PC-9 (cell line): ENCODE measurements at places on chromosomes 4 and X.

- DNase-seq: no peak
Observed at GRCh38 chr4:117664706-117665444, 369.4 kb upstream of the NDST3 start.

- peak; percentile 32 for DNase-seq
Observed at GRCh38 chr4:186144946-186145569, 40.6 kb downstream of the FAM149A start.

DNA sequence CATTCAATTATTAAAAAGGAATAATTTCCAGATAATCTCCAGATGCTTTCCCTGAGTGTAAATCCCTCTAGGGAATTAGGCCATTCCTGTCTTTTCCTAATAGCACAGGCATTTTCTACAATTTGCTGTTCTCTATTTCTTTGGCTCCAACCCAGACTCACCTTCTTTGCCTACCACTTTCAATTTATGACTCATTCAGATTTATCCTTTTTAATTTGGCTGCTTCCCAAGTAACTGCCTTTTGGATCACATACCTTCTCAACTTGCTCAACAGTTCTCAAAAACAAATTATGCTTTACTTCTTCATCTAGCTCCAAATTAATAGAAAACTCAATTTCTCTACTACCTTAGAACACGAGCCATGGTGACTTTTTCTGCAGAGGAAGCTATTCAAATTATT lies 1166.3 kb upstream of the PCDH7 start:
- no peak for DNase-seq

- peak; percentile 13 for DNase-seq
Observed at GRCh38 chrX:22081475-22082092, 49.5 kb downstream of the PHEX start.

- DNase-seq: no peak
Observed at GRCh38 chr4:125346616-125347015, 31.9 kb downstream of the FAT4 start.

GRCh38 chr4:48167538-48168263 lies 33.7 kb upstream of the TXK start:
- no peak for DNase-seq

DNA sequence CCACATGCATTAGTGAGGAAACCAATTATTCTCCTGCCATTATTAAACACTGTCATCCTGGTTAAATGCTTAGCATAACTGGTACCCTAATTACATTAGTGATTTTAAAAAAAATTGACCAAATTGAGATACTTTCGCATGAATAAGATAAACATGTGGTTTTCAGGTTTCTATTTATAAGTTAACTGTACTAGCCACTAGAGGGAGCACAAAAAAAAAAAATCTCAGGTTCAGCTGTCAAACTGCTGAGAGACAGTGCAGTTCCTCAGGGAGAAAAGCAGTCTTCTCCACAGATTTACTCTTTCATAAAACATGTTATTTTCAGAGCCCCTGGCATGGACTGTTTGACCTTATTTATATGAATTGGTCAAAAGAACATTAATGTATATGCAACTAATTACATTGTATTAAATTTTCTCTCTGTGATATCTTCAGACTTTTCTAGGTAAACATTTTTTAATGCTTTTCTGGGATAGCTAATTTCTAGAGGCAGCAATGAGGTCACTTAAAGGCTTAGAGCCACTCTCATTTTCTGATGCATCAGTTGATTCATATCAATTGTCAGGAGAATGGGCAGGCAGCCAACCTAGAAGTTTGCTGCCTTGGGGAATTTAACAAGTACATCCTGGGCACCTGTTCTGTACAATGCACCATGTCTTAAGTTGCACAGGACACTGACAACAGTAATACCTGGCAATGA lies 167.5 kb downstream of the CDS1 start:
- no peak for DNase-seq

GRCh38 chr4:89221167-89221867 lies 86.3 kb downstream of the GPRIN3 start:
- no peak for DNase-seq

GRCh38 chr4:145788755-145789154 lies 108.8 kb downstream of the C4orf51 start:
- DNase-seq: no peak

GRCh38 chr4:108399610-108400265 lies 220.6 kb upstream of the RPL34 start:
- no peak for DNase-seq

- no peak for DNase-seq
Observed at GRCh38 chr4:153488006-153488891, 22.1 kb downstream of the TMEM131L start.

- DNase-seq: no peak
Observed at GRCh38 chrX:150483356-150483985, 85.0 kb upstream of the MTM1 start.
